Mesenchymal stem cell (in vitro differentiated cells and primary cell): ENCODE measurements at places on chromosomes 11 and 22.

GRCh38 chr11:4826425-4826824, 5.3 kb downstream of the OR51F2 start:
- no peak for DNase-seq

DNA sequence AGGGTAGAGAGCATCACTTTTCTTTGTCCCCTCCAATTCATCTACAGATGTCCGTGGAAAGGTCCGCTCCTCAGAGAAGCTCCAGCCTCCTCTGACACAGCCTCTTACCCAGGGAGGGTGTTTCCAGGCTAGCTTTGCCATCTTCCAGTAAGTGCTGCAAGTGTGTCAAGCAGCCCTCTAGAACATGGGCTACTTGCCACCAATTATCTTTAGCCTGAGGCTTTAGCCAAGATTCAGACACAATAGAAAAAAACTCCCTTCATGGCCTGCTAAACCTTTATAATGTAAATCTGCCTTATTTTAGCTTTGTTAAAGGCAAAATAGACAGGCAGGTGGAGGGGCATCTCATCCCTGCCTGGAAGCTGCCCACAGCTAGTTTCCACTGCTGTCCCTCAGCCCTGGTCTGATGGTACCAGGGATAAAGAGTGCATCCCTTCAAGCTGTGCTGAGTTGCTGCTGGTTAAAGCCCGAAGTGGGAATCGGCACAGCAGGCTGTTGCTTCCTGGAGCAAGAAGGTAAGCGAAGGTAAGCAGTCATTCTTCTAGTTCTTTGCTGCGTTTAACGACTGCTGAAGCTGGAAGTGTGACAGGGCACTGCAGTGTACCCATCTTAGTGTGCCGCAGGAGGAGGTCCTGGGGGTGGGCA, 190.1 kb upstream of the E2F8 start:
- no peak for DNase-seq

- peak; percentile 92 for DNase-seq
Measured at GRCh38 chr11:70244698-70245097, 25.8 kb upstream of the PPFIA1 start.

DNA sequence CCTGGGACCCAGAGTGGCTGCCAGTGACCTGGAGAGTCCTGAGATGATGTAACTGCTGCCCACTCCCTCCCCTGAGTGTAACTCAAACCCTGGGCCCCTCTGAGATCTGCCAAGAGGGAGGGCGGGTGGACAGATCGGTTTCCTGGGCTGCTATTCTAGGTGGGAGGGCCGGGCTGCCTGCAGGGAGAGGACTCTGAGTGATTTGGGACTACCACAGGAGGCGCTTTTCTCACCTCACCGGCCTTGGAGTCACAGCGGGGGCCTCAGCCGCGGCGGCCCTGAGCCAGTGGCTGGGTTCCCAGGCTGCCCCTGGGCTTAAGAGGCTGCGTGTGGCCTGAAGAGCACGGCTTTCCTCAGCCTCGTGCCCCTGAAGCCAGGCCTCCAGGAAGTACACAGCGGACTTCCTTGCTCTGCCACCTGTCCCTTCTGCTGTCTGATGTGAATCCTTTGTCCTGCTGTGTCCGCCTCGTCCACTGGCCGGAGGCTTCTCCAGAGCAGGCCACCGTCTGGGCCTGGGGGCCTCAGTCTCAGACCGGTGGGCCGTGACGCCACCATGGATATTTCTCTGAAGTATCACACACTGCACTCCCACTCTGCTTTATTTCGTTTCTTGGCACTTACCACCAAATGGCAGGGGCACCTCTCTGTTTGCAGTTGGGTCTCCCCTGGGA, 11.5 kb downstream of the RELT start:
- DNase-seq = no peak

DNA sequence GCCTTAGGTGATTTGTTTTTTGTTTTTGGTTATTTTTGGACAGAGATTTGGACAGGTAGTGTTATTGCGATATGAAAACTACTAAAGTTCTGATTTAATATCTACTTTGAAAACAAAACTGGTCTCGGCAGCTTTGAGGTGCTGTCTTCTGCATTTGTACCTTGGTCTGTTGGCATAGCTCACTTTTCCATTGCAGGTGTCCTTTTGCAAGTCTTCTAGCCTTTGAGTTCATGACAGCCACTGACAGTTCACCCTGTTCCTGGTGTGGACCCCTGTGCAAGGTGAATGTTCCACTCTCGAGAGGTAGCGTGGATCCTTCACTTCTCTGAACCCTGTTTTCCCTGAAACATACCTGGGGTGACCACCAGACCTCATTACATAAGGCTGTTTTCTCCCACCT, 44.9 kb upstream of the ST14 start:
- no peak for DNase-seq

DNA sequence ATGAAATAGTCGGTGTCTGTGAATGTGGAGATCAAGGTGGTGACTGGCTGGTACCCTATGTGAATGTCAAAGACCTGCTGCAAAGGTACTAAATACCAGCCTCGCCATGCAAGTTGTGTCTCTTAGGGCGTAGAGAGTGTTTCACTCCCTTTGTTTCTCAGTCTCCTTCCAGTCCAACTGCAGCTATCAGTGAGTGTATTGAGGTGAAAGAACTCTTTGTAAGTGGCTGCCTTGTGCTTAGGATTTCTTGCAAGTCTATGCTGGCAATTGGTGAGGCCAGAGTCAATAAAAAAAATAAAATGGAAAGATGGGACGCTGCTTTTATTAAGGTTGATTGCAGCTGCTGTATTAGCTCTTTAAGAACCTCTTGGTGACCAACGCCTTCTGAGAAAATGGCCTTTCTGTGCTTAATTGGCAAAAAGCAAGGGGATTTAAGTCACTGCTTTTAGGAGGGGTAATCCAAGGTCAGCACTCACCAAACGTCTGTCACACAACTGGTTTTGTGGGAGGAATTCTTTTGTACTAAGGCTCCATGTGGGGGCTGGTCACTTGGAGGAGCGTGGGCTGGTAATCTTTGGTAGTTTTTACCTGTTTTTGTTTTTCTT, 95.1 kb downstream of the PARVA start:
- DNase-seq = no peak

GRCh38 chr11:10374386-10374785, 69.5 kb downstream of the ADM start:
- DNase-seq = no peak

GRCh38 chr22:42901790-42902508, 44.9 kb upstream of the ARFGAP3 start:
- no peak for DNase-seq

GRCh38 chr11:70908223-70908622, 344.2 kb downstream of the SHANK2 start:
- no peak for DNase-seq

GRCh38 chr11:32433914-32434355, 1.4 kb downstream of the WT1 start:
- no peak for DNase-seq

DNA sequence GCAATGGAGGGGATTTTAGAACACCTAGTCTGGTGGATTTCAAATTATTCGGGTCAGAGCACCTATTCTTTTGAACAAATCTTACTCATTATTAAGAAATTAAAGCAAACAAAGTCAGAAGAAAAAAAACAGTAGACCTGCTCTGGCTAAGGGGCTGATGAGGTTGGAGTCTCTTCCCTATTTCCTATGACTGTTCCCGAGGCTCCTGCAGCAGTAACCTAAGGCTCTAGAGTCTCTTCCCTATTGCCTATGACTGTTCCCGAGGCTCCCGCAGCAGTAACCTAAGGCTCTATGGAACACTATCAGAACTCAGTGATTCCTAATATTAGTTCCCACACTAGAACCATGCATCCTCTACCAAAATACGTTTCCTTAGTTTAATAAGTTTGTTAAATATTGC, 607.9 kb downstream of the NTM start:
- no peak for DNase-seq

GRCh38 chr11:95739108-95739938, 50.3 kb downstream of the FAM76B start:
- DNase-seq = no peak

GRCh38 chr22:50621356-50621880, 6.5 kb downstream of the ARSA start:
- DNase-seq = no peak

DNA sequence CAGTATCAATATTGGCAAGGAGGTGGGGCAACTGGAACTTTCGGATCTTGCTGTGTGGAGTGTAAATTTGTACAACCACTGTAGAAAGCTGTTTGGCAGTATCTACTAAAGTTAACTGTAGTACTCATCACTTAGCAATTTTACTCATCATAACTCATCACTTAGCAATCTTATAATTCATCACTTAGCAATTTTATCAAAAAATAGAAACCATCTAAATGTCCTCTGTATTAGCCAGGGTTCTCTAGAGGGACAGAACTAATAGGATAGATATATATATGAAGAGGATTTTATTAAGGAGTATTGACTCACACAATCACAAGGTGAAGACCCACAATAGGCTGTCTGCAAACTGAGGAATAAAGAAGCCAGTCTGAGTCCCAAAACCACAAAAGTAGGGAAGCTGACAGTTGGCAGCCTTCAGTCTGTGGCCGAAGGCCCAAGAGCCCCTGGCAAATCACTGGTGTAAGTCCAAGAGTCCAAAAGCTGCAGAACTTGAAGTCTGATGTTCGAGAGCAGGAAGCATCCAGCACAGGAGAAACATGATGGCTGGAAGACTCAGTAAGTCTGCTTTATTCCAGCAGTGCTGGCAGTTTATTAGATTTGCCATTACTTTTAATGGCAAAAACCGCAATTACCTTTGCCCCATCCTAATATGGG, 92.9 kb upstream of the USP47 start:
- DNase-seq = no peak

DNA sequence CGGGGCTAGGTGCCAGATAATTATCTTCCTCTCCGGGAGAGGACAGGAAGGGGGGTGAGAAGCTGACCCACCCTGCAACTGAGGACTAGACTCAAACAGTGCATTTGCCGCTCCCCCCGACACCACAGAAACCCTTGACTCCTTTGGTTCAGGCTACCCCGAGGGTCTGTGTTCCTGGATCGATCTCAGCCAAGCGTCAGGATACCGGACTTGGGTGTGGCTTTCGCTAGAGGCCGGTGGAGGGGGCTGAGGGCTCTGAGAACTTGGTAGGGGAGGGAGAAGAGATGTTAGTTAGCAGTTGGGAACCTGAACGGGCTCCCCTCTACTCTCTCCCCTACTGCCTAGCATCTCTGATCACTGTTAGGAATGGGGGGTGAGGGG, 840 bp downstream of the SEZ6L start:
- no peak for DNase-seq

- DNase-seq = peak; percentile 97
Measured at GRCh38 chr11:123145220-123145619, 49.8 kb downstream of the CLMP start.

DNA sequence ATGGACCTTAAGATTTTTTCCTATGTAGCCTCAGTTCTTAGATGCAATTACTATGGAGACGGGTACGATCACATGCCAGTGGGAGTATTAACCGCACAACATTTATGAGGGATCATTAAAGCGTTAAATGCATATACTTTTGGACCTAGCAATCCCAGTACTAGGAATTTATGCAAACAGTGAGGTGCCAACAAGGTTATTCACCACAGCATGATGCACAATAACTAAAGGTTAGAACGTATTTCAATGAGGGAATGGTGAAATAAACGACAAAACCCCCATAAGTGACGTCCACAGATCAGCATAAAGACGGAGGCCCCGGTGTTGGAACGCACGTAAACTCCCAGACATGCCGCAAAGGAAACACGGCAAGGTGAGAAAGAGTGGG, 539 bp downstream of the SIRT3 start:
- no peak for DNase-seq

GRCh38 chr11:88420165-88420791, 82.7 kb upstream of the CTSC start:
- DNase-seq = peak; percentile 74

GRCh38 chr22:35111244-35111643, 45.3 kb downstream of the ISX start:
- DNase-seq = no peak

DNA sequence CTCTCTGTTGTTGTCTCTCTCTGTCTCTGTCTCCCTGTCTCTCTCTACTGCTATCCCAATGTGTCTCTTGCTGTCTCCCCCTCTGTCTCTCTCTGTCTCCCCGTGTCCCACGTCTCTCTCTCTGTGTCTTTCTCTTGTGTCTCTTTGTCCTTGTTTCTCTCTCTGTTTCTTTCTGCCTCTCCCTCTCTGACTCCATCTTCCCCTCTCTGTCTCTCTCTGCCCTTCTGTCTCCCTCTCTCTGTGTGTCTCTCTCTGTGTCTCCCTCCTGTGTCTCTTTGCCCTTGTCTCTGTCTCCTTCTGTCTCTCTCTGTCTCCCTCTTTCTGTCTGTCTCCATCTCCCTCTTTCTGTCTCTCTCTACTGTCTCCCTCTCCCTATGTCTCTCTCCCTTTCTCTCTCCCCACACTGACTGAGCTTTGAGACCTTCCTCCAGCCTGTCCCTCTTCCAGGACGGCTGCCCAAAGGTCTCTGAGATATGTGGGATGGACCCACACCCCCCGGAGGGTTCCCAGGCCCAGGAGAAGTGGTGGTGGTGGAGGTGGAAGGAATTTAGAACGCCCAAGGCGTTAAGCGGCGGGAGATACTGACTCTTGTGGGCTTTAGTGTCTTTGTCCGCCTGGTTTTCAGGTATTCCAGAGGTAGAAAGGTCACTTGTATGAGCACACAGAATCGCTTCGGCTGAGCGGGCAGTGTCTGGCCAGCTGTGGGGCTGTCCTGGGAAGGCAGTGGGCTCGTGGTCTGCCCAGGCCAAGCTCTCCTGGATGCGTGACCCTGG, 65.5 kb upstream of the CCND1 start:
- DNase-seq = no peak
